ENCODE measurements at places on chromosomes 16 and 17.

DNA sequence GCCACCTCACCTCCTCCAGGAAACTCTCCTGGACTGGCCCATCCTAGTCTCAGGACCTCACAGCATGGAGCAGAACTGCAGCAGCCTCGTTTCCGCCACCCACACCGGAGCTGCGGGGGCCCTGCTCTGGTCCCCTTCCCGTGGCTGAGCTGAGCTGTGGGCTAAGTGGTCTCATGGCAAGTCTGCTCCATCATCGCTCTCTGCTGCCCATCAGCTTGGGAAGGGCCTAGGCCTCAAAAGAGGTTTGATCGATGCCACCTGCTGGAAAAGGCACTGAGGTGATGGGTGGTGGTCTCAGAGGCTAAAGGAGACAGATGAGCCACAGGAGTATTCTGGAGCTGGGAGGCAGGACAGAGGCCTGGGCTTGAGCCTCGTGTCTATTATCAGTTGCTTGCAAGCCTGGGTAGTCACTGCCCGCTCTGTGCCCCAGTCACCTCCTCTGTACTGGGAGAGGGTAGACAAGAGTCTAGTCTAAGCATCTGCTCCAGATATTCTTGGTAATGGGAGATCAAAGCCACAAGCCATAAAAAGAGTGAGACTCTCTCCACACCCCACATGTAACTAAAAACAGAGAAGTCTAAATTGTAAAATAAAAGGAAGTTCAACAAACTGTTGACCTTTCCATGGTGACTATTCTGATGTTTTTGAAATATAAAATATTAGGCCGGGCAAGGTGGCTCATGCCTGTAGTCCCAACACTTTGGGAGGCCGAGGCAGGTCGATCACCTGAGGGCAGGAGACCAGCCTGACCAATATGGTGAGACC is 1.6 kb downstream of the ITGAE start:
- no peak for DNase-seq

GRCh38 chr16:88835383-88835782 is 21.4 kb downstream of the GALNS start:
- no peak for DNase-seq

- peak; percentile 16 for DNase-seq
These were observed 65.2 kb upstream of the TOB1 start for GRCh38 chr17:50931144-50931908.

DNA sequence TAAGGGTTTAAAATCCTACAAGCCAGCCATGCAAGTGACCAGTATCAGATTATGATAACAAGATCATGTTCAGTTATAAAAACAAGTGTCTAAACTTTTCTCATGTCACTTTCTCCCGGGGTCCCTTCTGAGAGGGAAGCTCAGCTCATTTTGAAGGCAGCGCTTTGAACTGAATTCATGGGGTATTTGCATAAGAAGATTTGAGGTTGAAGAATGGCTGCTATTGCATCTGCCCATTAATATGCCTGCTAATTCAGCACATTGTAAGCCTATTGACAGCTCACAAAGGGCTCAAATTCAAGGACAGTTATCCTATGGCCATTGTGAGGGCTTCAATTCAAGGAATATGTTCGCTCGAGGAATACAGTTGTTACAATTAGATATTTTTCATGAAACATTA is 290.2 kb upstream of the IRX3 start:
- DNase-seq = no peak

GRCh38 chr16:84475643-84476240 is 28.7 kb downstream of the MEAK7 start:
- no peak for DNase-seq

DNA sequence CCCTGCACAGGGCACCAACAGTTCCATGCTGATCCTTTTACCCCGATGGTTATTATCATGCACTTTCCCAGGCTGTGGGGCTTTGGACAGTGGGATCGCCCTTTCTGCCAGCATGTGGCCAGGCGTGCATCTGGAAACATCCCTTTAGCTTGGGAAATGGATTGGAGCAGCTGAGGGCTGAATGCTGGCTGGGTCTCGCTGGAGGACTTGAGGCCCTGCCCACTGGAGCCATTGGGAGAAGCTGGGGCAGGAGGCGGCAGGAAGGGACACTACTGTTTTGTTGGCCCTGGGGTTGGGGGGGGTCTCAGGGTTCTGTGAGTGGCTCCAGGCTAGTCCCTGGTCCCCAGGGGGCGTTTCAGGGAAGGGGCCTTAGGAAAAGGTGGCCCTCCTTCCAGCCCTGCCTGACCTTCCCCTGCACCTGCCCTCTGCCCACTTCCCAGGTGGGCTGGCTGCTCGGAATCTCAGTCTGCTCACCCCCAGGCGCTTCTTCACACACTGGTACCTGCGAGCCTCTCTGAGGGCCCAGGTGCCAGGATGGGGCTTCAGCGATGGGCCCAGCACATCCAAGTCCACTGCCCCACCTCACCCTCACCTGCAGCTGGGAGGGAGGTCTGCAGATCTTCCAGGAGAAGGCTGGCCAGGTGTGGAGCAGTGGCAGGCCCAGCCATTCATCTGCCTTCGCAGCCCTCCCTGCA is 1.6 kb upstream of the ADGRG3 start:
- DNase-seq = no peak
